Right ventricle myocardium inferior (tissue), 1 donor: ENCODE measurements at places on chromosomes 4 and X. TPM values are rescaled to one million over a fixed set of nuclear protein-coding genes. Genes with fewer than 3 reads are reported as not detected.

The CYTL1 gene
- 0.81 TPM for total RNA-seq

The TMEM35A gene
- 0.16 TPM for total RNA-seq

The ZFP42 gene
- not detected for total RNA-seq

The GATA1 gene
- total RNA-seq = 0.16 TPM

The EXOSC9 gene
- 10.2 TPM for total RNA-seq

The PAGE2B gene
- not detected for total RNA-seq

The OPHN1 gene
- total RNA-seq = 8.0 TPM
